SK-N-SH treated with all-trans-retinoic acid at 6 μM for 48 hours (cell line): ENCODE measurements at places on chromosomes 6 and 20.

DNA sequence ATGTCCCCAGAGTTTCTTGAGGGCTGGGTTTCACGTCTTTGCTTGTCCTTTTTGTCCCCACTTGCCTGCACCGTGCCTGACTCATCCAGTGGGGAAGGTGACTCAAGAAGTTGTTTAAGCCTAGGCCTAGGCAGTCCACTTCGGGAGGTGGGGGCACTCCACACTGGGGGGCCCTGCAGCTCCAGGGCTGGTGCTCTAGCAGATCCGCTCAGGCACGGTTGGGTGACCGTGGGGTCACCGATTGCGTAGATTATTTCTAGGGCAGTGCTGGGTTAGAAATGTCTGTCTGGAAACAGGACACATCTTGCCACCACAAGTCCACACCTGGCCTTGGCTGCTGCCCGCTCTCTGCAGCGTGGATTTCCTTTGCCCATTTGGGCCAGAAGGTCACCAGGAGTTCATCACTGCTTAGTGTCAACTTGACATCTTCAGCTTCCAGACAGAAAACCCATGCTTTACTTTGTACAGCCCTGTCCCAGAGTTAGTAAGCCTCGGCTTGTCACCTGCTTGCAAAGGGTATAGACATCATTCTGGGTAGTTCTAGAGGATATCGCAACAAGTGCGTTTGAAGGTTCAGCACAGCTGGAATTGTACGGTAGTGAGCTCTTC, 13.6 kb upstream of the C20orf144 start:
- no peak for ATAC-seq

DNA sequence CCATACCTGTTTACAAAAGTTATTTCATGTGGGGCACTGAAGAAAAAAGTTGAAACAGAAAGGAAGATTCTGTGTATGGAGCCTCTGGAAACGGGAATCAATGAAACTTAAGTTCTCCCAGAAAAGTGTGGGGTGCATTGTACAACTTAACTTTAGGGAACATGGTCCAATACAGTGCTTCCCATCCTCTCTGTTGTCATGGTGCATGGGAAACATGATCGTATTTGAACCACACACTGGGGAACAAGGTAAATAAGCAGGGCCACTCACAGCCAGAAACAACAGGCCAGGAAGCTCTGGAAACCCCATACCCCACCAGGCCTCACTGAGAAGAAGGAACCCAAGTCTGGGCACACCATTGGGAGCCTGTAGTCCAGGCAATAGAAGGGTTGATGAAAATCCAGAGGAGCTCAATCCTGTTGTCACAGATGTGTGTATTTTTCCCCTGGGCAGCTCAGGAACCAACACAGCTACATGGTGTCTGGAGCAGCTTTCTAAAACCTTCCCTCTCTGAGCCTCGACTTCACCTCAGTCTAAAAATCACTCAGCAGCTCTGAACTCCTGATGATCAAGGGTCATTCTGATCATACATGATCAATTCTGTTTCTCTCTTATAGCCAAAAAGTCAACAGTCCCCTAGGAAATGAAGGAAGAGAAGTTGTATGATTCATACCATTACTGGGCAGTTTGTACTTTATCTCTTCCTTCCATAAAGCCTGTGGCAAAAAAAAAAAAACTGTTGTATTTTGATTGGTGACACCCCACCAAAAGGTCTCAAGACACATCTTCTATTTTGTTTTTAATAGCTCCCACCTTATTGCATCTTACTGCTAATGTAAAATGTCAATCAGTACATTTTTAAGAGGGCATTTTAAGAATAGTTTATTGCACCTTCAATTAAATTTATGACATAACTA, 198.5 kb upstream of the TAB2 start:
- ATAC-seq = no peak

GRCh38 chr6:47116606-47117005, 74.5 kb upstream of the ADGRF1 start:
- ATAC-seq = no peak

GRCh38 chr20:17966432-17967310, 1.9 kb downstream of the SNX5 start:
- peak; percentile 22; the same call in 2 of the 3 replicates for ATAC-seq

DNA sequence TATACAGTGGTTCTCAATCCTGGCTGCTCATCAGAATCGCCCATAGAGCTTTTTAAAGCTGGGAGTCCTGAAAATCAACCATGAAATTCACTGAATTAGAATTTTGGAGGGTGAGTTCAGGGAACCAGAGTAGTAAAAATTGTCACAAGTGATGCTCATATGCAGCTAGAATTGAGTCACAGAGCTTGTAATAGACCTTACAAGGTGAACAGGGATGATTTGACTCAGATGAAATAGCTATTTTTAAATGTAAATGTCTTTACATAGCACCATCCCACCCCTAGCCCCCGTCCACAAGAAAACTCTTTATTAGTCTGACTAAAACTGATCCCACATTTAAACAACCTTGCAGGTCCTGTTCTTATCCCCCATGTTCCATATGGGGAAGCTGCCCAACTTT, 531.7 kb downstream of the LMBRD1 start:
- ATAC-seq = no peak

- ATAC-seq = no peak
These were observed 58.0 kb downstream of the CD2AP start for GRCh38 chr6:47535316-47536225.

DNA sequence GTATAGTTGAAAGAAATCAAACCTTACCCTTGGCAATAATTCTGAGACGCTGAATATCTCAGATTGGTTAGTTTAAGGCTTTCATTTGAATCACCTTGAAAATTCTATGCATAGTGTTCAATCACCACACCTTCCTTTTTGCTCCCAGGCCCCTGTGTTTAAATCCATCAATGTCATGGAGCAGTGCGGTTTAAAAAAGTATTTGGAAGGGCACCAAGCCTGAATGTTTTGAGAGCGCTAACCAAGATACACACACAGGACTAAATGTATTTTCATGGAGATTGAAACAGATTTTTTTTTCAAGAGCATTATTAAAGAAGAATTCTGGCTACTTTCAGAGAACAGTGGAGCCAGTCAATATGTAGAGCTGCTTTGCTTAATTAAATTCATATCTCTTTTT, 195.7 kb downstream of the CENPW start:
- no peak for ATAC-seq

- no peak for ATAC-seq
These were observed 26.0 kb upstream of the RSPO3 start for GRCh38 chr6:127092466-127092865.

GRCh38 chr20:51326201-51326819, 216.2 kb downstream of the NFATC2 start:
- ATAC-seq = peak; percentile 14; the same call in 1 of the 3 replicates

GRCh38 chr20:10788055-10788454, 114.3 kb upstream of the JAG1 start:
- no peak for ATAC-seq

DNA sequence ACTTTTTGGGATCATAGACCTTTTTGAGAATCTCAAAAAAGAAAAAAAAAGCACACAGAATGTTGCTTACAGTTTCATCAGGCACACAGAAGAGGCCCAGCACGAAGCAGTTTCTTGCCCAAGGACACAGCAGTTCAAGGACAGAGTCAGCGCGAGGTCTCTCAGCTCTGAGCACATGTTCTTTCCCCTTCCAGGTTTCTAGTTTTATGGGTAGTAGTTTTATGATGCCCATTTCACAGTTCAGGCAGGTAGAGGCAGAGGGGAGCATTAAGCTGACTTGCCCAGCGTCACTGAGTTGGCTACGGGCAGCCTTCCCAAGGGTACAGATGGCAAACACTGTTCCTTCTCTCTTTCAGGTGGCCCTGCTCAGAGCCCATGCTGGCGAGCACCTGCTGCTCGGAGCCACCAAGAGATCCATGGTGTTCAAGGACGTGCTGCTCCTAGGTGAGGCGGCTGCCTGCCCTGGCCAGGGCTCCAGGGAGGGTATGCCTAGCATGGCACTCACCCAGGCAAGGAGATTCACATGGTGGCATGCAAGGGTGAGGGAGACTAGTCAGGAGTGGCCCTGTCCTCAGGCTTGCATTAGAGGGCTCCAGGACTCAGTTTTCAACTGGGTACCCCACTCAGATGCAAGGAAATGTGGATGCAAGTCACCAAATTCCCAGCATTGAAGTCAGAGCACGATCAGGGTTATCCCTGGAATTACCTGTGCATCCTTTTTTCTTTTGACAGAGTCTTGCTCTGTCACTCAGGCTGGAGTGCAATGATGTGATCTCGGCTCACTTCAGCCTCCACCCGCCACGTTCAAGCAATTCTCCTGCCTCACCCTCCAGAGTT, 57.4 kb upstream of the TTPAL start:
- no peak for ATAC-seq

DNA sequence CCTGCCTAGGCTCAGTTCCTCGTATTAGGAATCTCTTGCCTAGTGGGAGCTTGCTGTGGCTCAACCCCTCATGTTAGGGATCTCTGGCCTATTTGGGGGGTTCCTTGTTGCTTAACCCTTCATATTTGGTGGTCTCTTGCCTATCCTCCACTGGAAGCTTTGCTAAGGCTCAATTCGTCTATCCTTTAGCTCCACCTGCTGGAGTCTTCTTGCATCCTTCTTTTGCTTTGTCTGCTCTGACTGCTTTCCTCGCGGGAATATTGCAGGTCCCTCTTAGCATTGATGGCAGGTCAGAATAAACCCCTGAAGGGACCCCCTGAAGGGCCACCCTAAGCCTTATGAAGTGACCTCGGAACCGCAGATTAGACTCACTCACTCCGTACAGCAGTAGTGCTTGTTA, 203.0 kb upstream of the TBX18 start:
- peak; percentile 87 for ATAC-seq

GRCh38 chr20:25744261-25744660, 47.6 kb upstream of the ZNF337 start:
- no peak for ATAC-seq

DNA sequence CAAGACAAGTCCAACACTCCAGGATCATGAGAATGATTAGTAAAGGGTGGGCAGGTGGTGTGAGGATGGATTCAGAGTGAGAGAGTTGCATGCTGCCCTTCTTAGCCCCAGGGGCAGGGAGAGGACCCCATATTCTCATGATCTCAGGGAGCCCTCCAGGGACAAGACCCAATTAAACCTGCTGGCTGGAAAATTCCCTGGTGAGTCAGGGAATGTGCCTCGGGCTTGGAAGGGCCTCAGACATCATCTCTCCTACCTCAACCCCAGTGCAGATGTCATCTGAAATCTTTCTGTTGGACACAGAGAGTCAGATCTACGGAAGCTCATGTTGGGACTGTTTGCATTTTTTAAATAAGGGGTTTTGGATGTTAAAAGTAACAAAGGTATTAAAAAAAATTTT, 9.2 kb upstream of the SIRPD start:
- no peak for ATAC-seq

DNA sequence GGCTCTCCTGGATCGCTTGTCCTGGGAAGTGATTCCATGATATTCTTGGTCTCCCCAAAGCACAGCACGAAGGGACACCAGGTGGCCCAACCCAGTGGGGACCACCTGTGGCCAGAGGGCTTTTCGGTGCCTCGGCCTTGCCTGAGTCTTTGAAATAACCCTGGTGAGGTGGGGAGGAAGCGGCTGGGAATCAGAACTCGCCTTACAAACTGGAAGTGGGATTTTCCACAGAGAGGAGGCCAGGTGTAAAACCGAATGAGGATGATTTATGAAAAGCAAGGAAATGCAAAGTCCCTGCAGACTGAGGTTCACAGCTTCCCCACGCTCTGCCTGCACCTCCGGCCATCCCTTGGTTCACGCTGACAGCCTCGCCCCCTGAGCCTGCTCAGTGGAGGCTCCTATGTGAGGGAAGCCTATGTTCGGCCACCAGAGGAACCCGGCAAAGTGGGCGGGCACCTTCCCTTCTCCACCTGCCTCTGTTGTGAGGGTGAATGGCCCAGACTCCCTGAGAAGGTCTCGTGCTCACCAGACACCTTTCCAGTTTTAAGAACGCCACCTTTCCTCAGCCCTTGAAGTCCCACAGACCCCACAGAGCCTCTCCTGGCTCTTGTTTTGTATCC, 133.8 kb upstream of the CST7 start:
- ATAC-seq = no peak

DNA sequence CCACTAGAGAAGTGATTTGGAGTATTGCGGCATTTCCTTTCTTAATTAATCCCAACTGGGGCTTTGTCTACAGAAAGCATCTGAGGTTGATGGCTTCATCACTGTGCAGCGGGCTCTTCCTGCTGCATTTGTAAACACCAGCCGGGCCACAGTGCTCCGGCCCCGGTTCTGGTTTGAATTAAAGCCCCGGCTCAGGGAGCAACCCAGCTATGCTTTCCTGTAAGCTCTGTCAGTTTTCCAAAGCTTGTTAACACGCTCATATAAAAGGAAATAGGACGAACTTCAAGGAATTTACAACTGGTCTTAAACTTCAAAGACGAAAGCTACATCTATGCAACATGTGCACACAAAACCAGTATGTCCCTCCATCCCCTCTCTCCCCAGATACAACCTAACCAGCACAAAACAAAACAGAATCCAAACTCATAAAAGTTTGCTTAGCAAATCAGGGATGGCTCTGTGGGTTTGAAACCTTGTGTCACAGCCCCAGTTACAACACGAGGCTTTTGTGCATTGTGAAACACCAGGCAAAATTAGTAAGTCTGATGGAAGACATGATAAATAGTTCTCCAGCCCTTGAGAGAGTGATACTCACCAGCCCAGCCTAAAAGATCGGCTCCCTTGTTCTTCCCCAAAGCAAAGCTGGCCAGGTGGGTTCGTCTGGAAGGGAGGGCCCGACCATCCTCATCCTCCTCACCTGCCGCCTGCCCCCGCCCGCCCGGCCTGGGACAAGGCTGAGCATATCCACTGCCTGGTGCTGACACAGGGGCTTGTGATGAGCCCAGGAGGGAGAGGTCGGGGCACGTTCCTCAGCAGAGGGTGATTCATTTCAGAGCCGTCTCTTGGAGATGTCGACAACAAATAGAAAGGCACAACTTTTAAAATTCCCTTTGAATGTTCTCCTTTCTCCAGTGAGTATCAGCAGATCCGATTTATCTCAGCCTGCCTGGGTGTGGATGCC, 197.9 kb downstream of the TFAP2C start:
- no peak; the same call in 1 of the 3 replicates for ATAC-seq

- no peak for ATAC-seq
These were observed 146.0 kb downstream of the EYA2 start for GRCh38 chr20:47040506-47041125.

- no peak for ATAC-seq
These were observed 144.8 kb downstream of the ZNF217 start for GRCh38 chr20:53448875-53449274.

GRCh38 chr6:20092071-20092566, 120.2 kb downstream of the MBOAT1 start:
- peak; percentile 67 for ATAC-seq

DNA sequence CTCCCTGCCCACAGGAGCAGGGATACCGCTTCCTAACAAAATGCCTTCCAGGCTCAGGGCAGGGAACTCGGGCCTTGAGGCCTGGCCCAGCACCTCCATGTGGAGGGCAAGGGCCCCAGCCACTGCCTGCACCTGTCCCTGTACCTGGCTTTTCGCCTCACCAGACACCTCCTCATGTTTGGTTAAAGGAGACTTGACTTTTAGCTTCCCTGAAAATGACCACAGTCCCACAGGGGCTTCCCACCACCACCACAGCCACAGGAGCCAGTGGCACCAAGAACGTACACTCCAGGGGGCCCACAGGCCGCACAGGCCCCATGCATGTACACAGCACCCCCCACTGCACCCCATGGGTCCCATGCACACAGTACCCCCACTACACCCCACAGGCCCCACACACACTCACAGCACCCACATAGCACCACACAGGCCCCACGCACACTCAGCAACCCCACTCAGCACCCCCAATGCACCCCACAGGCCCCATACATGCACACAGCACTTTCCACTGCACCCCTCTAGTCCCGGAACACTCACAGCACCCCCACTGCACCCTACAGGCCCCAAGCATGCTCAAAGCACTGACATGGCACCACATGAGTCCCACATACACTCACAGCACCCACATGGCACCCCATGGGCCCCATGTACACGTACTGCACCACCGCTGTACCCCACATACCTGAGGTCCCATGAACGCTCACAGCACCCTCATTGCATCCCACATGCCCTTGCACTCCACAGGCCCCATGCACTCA, 86.5 kb downstream of the GINS1 start:
- ATAC-seq = no peak
